Esophagus muscularis mucosa (tissue), 4 donors: ENCODE measurements at places on chromosomes 16 and 17. TPM values are rescaled to one million over a fixed set of nuclear protein-coding genes. Genes with fewer than 3 reads are reported as not detected.

MAP2K4 gene
- total RNA-seq, result 30.5 TPM

HOXB13 gene
- not detected for total RNA-seq

CCL22 gene
- not detected for total RNA-seq

TPPP3 gene
- 44.5 TPM for total RNA-seq

TEX14 gene
- 0.06 TPM for total RNA-seq

OR2C1 gene
- not detected for total RNA-seq

HAS3 gene
- 1.3 TPM for total RNA-seq

TM4SF5 gene
- not detected for total RNA-seq

NETO2 gene
- total RNA-seq, result 0.83 TPM

YBX2 gene
- 5.2 TPM for total RNA-seq

HBM gene
- not detected for total RNA-seq

CDR2L gene
- total RNA-seq, result 31.1 TPM

CACNG3 gene
- not detected for total RNA-seq

WNT9B gene
- total RNA-seq, result not detected

TBC1D3 gene
- total RNA-seq, result not detected

OR4D1 gene
- total RNA-seq, result not detected

KRTAP4-1 gene
- not detected for total RNA-seq

CACNG1 gene
- not detected for total RNA-seq

KRTAP9-4 gene
- total RNA-seq, result not detected

GFAP gene
- total RNA-seq, result 2.8 TPM

UTS2R gene
- total RNA-seq, result not detected

PRSS33 gene
- total RNA-seq, result not detected

KIF18B gene
- total RNA-seq, result not detected

CBX8 gene
- 7.5 TPM for total RNA-seq

EMC6 gene
- 15.8 TPM for total RNA-seq

UBE2I gene
- total RNA-seq, result 66.7 TPM

CACNG5 gene
- total RNA-seq, result not detected

CRK gene
- total RNA-seq, result 59.8 TPM

ABI3 gene
- 3.3 TPM for total RNA-seq

RTN4RL1 gene
- 0.52 TPM for total RNA-seq

SLFN12L gene
- 1.7 TPM for total RNA-seq

DHRS7C gene
- total RNA-seq, result not detected

ZPBP2 gene
- total RNA-seq, result not detected

ZG16B gene
- total RNA-seq, result not detected

TSPAN10 gene
- total RNA-seq, result not detected

CLEC19A gene
- total RNA-seq, result not detected

OR1A1 gene
- total RNA-seq, result not detected

HOXB5 gene
- 0.17 TPM for total RNA-seq

CBFA2T3 gene
- 2.0 TPM for total RNA-seq
